ENCODE measurements at places on chromosomes 6 and 20.

DNA sequence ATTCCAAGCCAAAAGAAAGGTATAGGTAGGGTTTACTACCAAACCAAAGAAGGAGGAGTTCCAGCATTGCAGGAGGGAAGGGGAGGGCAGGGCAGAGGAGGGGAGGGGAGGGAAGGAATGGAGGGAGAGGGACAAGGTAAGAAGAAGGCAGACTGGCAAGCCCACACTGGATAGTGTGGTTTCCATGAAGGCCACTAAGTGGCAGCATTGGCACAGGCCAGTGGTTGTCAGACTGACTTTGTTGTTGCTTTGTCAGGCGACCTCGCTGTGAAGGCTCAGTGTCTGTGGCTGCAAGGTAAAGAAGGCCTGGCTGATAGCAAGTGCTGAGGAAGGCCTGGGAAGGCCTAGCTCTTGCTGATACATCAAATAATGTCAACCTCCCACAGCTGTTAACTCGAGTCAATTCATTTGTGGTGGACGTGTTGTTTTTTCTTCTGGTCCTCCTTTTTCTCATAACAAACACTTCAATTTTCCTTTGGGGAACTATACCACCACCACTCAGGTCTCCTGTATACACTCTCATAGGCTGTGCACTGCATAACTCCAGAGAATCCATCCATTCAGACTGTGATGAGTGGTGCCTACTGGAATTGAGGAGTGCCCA, 7.7 kb upstream of the ZNF334 start:
- H3K36me3 ChIP-seq, result no peaks in the 10 kb centered on the region
- H3K4me3 ChIP-seq, result no peak overlapping the region
- no peak overlapping the region for H3K27ac ChIP-seq
- no peaks in the 10 kb centered on the region for H3K4me1 ChIP-seq
- peaks cover 5% of the 10 kb centered on the region for H3K27me3 ChIP-seq

- no peak overlapping the region for H3K27ac ChIP-seq
- DNase-seq, result no peak
- H3K4me1 ChIP-seq, result no peaks in the 10 kb centered on the region
- no peak overlapping the region for H3K4me3 ChIP-seq
- H3K36me3 ChIP-seq, result no peaks in the 10 kb centered on the region
These were observed 159.6 kb upstream of the PMEPA1 start for GRCh38 chr20:57869291-57869950.

GRCh38 chr6:43040542-43041257, 13.0 kb downstream of the CUL7 start:
- H3K27ac ChIP-seq, result no peak overlapping the region
- DNase-seq, result no peak
- H3K36me3 ChIP-seq, result no peaks in the 10 kb centered on the region
- peaks cover 18% of the 10 kb centered on the region for H3K4me1 ChIP-seq
- no peaks in the 10 kb centered on the region for H3K27me3 ChIP-seq

DNA sequence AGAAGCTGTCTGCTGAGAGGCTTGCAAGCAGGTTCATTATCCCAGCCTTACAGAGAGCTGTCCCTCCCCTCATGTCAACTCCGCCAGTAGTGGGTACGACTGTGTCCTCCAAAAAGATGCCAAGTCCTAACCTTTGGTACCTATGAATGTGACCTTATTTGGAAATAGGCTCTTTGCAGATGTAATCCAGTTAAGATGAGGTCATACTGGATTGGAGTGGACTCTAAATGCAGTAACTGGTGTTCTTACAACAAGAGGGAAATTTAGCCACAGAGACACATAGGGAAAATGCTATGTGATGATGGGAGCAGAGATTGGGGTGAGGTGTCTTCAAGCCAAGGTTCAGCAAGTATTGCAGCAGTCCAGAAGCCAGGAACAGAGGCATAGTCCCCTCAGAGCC, 90.8 kb upstream of the FOXP4 start:
- no peak for DNase-seq
- H3K4me1 ChIP-seq, result peaks cover 18% of the 10 kb centered on the region
- H3K36me3 ChIP-seq, result no peaks in the 10 kb centered on the region
- no peak overlapping the region for H3K4me3 ChIP-seq
- H3K27ac ChIP-seq, result no peak overlapping the region
- H3K27me3 ChIP-seq, result no peaks in the 10 kb centered on the region

- no peak overlapping the region for H3K27ac ChIP-seq
- H3K4me3 ChIP-seq, result no peak overlapping the region
- H3K36me3 ChIP-seq, result no peaks in the 10 kb centered on the region
- H3K4me1 ChIP-seq, result peaks cover 35% of the 10 kb centered on the region
- DNase-seq, result no peak
These were observed 21.7 kb downstream of the MAP1LC3A start for GRCh38 chr20:34579979-34580940.

DNA sequence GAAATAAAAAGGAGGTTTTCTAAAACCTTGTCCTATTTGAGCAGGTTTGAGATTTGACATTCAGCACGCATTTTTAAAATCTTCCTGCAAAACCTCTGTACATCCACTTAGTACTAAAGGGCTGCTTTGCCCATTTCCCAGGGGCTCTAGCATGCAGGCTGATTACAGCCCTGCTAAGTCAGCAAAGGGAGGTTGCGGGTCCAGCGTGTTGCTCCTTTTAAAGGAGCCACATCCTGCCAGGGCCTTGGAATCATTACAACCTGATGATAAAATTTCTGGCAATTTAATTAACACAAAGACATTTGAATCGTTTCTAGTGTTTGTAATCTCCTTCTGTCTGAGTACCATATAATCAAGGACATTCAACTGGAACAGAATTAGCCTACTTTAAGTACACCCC, 455.1 kb upstream of the CITED2 start:
- no peak overlapping the region for H3K4me3 ChIP-seq
- DNase-seq, result no peak
- H3K27me3 ChIP-seq, result no peaks in the 10 kb centered on the region
- H3K27ac ChIP-seq, result no peak overlapping the region
- H3K4me1 ChIP-seq, result peaks cover 31% of the 10 kb centered on the region

GRCh38 chr6:73028124-73028766, 197.1 kb downstream of the KHDC1L start:
- H3K4me1 ChIP-seq, result no peaks in the 10 kb centered on the region
- H3K27me3 ChIP-seq, result no peaks in the 10 kb centered on the region
- H3K4me3 ChIP-seq, result no peak overlapping the region
- no peak for DNase-seq
- no peak overlapping the region for H3K27ac ChIP-seq

DNA sequence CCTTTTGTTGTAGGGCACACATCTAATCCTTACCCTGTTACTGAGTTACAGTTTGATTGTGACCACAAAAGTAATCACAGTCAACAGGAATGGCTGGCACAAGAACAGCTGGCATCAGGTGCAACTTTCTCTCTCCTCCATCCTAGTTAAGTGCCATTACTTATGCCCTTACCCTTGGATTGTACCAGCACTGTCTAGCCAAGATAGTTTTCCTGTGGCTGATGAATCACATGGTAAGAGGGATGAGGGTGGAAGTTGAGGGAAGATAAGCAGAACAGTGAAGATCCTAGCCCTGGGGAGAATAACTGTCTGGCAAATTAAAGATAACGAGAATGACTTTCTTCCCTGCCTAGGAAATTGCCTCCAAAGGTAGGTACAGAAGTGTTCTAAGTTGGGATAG, 42.0 kb downstream of the RNF217 start:
- no peaks in the 10 kb centered on the region for H3K27me3 ChIP-seq
- no peak for DNase-seq
- no peak overlapping the region for H3K4me3 ChIP-seq
- H3K27ac ChIP-seq, result no peak overlapping the region

- no peak overlapping the region for H3K4me3 ChIP-seq
- H3K36me3 ChIP-seq, result no peaks in the 10 kb centered on the region
- no peak overlapping the region for H3K27ac ChIP-seq
These were observed 190.7 kb upstream of the UFL1 start for GRCh38 chr6:96330884-96331283.
